A549 treated with dexamethasone at 1 μM for 4 hours (cell line): ENCODE measurements at places on chromosomes 5 and 9. TPM values are rescaled to one million over a fixed set of nuclear protein-coding genes. Genes with fewer than 3 reads are reported as not detected.

Gene PCDHB3
- 0.04 to 0.30 TPM (median 0.15 TPM) in 4 of 5 replicates, not detected in the other for total RNA-seq

Gene SPATA31C1
- not detected in 5 replicates for total RNA-seq

Gene RETREG1
- total RNA-seq = 2.3 to 4.2 TPM (median 3.0 TPM) in 5 replicates

Gene RABGAP1
- 13.6 to 16.2 TPM (median 15.4 TPM) in 5 replicates for total RNA-seq

Gene PCDHA4
- total RNA-seq = 1.4 to 2.3 TPM (median 1.8 TPM) in 5 replicates

Gene SPATA31A3
- not detected in 5 replicates for total RNA-seq

Gene BSPRY
- 0.05 to 0.11 TPM (median 0.08 TPM) in 4 of 5 replicates, not detected in the other for total RNA-seq

Gene INSL4
- 14.0 to 17.1 TPM (median 15.9 TPM) in 5 replicates for total RNA-seq

Gene LHX3
- total RNA-seq = 0.05 to 0.13 TPM (median 0.11 TPM) in 5 replicates
